ENCODE measurements at places on chromosomes 13 and 19.

DNA sequence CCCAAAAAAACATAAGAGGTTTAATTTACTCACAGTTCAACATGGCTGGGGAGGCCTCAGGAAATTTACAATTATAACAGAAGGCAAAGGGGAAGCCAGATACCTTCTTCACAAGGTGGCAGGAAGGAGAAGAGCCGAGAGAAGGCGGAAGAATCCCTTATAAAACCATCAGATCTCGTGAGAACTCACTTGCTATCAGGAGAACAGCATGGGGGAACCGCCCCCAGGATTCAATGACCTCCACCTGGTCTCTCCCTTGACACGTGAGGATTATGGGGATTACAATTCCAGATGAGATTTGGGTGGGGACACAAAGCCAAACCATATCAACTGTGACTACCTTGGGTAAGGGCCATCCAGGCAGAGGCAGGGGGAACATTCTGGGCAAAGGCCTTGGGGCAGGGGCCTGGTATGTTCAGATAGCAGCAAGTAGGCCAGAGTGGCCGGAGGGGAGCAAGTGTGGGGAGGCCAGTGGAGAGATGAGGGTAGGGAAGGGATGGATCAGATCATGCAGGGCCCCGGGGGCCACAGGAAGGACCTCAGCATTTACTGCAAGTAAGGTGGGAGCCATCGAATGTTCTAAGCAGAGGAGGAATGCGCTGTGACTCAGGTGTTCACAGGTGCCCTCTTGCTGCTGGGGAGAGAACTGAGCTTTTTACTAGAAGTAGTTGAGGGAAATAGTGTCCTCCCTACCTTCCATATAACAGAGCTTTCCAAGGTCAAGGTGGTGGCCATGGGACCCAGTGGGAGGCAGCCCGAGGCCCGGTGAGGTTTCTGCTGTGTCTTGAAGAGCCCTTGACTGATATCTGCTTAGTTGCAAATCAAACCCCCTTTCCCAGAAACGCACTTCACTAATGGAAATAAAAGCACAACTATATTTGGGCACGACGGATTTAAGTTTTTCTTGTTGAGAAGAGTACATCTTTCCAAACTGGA lies 18.0 kb downstream of the RAB3D start:
- DNase-seq: no peak

DNA sequence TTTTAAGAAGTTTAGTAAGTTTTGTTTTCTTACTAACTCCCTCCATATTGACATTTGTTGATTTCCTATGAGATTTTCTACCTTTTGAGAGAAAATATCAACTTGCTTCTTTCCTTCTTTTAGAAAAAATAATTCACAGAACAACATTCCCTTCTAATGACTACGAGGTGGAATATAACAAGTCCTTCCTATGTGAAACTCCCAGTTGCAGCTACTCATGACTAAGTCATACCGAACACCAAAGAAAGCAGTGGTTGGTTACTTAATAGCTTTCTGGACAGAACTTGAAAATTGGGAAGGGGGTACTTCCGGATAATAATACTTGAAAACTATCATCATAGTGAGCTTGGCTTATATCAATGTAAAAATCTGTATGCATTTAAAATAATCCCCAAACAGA lies 144.8 kb downstream of the DACH1 start:
- DNase-seq: no peak

DNA sequence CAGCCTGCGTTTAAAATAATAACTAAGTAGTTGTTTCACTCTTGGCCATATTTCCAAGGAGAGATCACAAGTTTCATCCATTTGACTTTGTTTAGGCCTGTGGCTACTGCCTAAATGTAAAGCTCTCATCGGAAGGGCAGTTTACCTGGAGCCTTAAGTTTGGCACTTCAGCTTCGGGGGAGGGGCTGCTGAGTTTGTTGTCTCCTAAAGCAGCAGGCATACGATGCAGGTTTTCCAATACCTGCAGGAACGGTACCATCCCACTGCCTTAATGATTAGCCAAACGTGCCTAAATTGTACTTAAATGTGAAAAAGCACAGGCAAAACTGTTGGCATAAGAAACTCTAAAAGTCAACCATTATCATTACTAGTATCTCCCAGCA lies 63.1 kb downstream of the CRYL1 start:
- DNase-seq: no peak

DNA sequence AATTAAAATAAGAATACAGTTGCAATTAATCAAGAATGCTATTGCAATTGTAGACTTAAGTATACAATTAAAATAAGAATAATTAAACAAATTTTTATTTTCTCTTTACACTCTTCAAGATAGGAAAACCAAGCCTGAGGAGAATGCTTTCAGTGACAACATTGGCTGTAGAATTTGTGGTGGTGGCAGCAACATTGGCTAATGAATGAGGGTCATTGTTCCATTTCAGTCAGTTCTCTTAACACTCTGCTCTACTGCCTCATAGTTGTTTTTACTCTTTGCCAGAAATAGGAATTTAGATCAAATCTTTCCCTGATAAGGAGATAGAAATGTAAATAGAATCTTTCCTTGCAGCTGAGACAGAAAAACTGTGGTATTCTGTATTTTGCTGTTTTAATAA lies 391.6 kb downstream of the PCDH20 start:
- DNase-seq: no peak

- no peak for DNase-seq
Measured at GRCh38 chr13:76440568-76440967, 445.6 kb downstream of the KCTD12 start.

DNA sequence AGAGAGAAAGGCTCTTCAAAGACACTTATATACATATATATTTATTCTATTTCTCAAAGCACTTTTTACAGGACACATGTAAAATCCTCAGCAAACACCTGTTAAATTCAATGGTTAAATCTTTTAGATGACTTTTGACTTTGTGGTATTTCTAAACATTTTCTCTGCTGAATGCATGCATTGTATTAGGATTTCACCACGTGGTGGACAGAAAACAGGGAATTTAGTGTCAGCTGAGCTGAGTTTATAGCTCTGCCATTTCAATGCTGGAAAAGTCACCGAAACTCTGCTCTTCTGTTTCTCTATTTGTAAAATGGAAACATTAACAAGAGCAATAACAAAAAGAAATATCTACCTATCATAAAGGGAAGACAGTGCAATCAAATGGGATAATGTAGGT lies 375.6 kb downstream of the ENOX1 start:
- no peak for DNase-seq

GRCh38 chr13:40172149-40172591 lies 494.3 kb downstream of the FOXO1 start:
- no peak for DNase-seq

GRCh38 chr13:95239283-95239682 lies 62.0 kb downstream of the ABCC4 start:
- DNase-seq: no peak

DNA sequence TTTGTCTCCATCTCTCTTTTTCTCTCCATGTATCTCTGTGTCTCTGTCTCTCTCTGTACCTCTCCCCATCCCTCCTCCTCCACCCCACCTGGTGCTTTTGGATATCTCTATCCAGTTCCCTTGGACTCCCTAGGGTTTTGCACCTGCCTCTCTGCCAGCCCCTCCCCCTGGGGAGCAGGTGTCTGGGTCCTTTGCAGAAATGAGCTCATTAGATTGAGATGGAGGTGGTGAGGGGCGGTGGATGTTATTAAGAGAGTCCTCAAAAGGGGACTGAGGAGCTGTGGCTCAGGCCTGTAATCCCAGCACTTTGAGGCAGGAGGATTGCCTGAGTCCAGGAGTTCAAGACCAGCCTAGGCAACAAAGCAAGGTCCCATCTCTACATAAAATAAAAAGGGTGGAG lies 2.1 kb downstream of the KCNN4 start:
- DNase-seq: no peak

GRCh38 chr19:920051-920864 lies 3.1 kb downstream of the KISS1R start:
- DNase-seq: peak; percentile 52

DNA sequence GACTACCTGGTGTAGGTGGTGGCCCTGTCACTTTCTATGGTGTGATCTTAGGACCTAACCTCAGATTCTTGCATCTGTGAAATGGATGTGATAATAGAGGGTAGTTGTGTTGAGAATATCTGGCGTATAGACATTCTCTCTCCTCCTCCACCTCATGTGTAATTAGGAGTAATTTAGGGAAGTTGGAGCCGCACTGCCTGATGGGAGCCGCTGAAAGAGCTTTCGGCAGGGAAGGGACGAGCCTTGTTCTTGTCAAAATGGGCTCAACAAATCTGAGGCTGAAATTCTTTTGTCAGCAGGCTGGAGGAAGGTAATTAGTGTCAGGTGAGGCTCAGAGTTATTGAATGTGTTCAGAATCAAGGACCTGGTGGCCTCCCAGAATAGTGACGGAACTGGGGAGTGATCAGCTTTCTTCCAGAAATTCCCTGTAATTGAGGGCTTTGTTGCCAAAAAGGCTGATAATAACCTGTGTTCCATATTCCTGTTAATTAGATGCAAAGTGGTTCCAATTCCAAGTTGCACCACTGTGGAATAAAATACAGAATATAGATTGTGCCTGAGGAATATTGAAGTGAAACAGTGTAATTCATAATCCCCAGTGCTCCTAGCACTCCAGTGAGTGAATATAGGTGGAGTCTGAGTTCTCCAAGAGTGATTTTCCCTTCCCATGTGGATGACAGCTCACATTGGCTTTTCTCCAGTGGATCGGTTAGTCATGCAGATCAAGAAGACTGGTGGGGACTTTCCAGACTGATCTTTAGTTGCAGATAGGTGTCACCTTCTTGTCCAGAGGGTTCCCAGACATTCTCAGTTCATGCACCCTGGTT lies 47.5 kb downstream of the SPATA13 start:
- DNase-seq: no peak

- DNase-seq: no peak
Measured at GRCh38 chr13:46756977-46757376, 40.0 kb downstream of the ESD start.

DNA sequence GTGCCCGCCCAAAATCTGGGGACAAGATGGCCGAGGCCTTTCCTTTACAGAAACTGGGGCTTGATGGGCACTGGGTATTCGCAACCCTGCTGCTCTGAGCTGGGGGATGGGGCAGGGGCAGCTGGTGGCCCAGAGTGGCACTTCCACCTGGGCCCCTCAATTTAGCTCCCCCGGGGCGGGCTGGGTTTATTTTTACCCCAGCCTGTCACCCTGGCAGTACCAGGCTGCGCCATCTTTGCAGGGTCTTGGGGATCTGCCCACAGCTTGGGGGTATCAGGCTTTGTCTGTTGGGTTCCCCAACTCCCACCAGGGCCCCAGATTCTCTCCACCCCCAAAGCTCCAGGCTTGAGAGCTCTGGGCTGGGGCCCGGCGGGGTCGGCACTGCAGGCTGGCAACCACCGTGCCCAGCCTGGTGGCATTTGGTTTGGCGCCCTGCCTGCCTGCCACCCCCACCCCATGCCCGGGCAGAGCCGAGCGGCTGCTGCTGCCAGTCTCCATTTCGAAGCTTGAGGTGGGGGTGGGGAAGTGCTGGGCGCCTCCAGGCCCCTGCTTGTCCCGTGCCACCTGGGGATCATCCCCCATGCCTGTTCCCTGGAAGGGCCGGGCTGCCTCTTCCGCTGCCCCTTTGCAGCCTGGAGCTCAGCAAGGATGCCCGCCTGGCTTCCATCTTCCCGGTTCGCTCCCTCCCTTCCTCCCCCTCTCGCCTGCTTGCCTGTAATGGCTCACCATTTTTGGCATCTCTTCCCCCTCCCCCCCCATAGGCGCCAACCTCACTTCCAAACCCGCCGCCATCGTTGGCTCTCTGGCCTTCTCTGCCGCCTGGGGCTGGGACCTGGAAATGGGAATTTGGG lies 11.4 kb downstream of the NFIX start:
- no peak for DNase-seq

GRCh38 chr19:13929340-13929739 lies 8.9 kb downstream of the PODNL1 start:
- no peak for DNase-seq

GRCh38 chr13:85864963-85865530 lies 65.8 kb upstream of the SLITRK6 start:
- peak; percentile 46 for DNase-seq

DNA sequence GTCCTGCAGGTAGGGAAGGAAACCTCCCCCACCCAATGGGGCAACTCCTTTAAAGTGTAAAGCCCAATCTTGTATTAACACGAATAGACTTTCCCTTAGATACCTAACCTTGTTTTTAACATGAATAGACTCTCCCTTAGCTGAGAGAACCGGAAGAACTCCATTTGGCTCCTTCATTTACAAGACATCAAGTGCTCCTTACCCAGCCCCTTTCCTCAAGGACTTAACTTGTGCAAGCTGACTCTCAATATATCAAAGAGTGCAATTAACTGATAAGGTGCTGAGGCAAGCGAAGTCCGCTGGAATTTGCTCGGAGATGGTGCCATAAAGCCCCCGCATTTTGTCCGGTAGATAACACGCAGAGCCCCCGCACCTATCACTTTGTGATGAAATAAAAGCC lies 9.9 kb upstream of the ZNF90 start:
- DNase-seq: no peak

GRCh38 chr19:28578208-28578607 lies 634.7 kb downstream of the UQCRFS1 start:
- no peak for DNase-seq

DNA sequence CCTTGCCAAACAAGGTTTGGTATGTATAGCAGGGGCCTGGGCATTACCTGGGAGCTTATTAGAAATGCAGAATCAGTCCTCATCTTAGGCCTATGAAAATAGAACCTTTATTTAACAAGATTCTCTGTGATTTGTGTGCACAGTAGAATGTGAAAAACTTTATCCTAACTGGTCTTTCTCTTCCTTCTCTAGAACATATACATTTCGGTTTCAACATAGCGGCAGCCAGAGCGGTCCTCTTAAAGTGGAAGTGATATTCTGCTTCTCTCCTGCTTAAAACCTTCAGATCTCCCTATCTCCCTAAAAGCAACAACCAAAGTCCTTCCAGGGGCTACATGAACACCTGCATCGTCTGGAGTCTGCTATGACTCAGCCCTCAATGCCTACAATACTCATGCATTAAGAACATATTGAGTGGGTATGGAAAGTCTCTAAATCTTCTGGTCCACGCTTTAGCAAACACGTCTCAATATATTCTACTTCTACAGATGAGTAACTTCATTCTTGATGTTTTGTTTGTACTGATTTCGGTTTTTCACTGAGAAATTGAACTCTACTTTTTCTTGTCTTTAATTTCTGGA lies 84.5 kb downstream of the SPRY2 start:
- no peak for DNase-seq

- no peak for DNase-seq
Measured at GRCh38 chr13:37918751-37919150, 49.2 kb upstream of the TRPC4 start.

DNA sequence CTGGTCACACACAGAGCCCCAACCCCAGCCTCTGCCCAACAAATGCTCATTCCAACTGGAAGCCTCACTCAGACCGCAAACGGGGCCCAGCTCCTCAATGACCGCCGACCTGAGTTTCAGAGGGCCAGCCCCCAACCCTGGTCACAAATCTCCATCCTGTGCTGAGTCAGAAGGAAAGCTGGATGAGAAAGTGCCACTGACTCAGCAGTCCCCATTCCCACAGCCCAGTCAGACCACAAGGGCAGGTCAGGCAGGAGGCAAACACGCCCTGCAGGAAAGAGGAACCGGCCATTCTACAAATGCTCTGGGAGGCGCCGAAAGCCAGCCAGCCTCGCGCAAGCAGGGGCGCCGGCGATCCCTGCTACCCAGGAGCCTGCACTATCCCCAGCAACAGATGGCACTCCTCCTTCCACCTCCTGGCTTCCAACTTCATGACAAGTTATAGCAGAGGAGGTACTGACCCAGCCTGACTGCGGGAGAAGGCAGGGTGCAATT lies 14.1 kb upstream of the PRKD2 start:
- peak; percentile 8 for DNase-seq

- no peak for DNase-seq
Measured at GRCh38 chr13:112968910-112969691, at the start of gene MCF2L. Gene MCF2L (plus strand): TSS chr13:112969214. CDS start chr13:112969380, 166 bp downstream.
